Fibroblast of lung (primary cell): ENCODE measurements at places on chromosomes 1 and 21.

GRCh38 chr1:18198260-18198659 lies 90.7 kb downstream of the IGSF21 start:
- H3K4me3 ChIP-seq: no peak overlapping the region
- H3K36me3 ChIP-seq: no peaks in the 10 kb centered on the region
- no peaks in the 10 kb centered on the region for H3K27me3 ChIP-seq
- no peak for DNase-seq
- no peak overlapping the region for H3K27ac ChIP-seq

DNA sequence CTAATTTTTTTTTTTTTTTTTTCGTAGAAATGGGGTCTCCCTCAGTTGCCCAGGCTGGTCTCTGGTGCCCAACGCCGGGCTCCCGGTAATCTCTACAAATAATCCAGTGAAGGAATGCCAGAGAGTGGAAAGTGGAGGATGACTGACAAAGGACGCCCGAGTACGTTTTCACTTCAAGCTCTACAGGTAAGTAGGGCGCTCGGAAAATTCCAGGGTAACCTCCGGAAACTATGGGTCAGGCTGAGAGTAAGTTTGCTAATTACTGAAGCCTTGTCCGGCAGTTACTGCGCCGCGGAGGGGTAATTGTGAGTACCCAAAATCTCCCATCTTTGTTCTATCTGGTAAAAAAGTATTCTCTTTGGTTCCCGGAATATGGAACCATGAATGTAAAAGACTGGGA lies 1.8 kb upstream of the ZNF669 start:
- no peaks in the 10 kb centered on the region for H3K4me1 ChIP-seq
- no peak for DNase-seq
- H3K27me3 ChIP-seq: no peaks in the 10 kb centered on the region

- no peak overlapping the region for H3K4me3 ChIP-seq
- DNase-seq: no peak
- H3K27me3 ChIP-seq: no peaks in the 10 kb centered on the region
- no peaks in the 10 kb centered on the region for H3K4me1 ChIP-seq
- no peak overlapping the region for H3K27ac ChIP-seq
Observed at GRCh38 chr1:47689894-47690293, 252.1 kb downstream of the FOXD2 start.

GRCh38 chr1:184033711-184034167 lies 3.8 kb downstream of the COLGALT2 start:
- H3K36me3 ChIP-seq: no peaks in the 10 kb centered on the region
- no peaks in the 10 kb centered on the region for H3K27me3 ChIP-seq
- DNase-seq: peak; percentile 73
- H3K4me1 ChIP-seq: no peaks in the 10 kb centered on the region
- H3K4me3 ChIP-seq: no peak overlapping the region
- no peak overlapping the region for H3K27ac ChIP-seq

DNA sequence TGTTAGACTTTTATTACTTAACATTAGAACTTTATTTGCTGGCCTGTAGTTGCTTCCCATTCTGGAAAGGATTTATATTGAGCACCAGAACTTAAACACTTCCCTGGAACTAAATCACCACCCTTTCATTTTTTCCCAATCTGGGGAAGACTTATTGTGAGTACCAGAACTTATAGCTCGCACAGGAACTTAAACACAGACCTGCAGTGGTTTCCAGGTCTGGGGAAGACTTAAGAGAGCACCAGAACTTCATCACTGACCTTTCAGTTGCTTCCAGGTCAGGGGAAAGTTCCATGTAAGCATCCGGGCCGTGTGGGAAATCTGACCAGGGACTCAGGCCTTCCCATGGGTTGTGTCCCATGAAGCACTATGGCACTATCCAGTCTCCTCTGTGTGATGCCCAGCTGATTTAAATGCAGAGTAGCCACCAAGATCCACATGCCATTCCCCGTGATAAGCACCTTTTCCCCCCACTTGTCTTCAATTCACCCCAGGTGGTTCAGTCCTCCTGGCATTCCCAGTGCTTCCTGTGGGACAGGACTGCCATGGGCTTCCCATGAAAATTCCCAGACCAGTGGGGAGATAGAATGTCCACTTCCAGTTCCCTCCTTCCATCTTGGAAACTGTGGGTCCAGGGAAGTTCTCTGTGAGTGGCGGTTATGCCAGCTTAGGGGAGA lies 48.9 kb downstream of the C4BPA start:
- DNase-seq: no peak
- no peak overlapping the region for H3K4me3 ChIP-seq
- no peaks in the 10 kb centered on the region for H3K36me3 ChIP-seq
- H3K27ac ChIP-seq: no peak overlapping the region
- H3K4me1 ChIP-seq: no peaks in the 10 kb centered on the region

DNA sequence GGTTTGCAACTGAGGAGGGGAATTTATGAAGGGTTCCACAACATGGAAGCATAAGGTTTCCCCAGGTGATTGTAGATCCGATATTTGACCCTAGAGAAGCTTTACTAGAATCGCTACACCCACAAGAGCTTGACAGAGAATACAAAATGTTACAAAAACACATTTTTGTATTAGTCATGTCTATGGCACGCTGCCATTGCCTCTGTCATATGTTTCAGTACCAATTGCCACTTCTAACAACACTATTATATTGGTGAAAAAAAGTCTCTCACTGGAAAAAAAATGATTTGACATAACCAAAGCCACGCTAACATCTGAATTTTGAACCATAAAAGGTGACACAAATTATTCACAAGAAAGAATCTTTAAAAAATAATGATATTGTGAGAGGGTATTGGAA lies 214.5 kb downstream of the KCNT2 start:
- H3K4me1 ChIP-seq: no peaks in the 10 kb centered on the region
- H3K27me3 ChIP-seq: no peaks in the 10 kb centered on the region
- H3K4me3 ChIP-seq: no peak overlapping the region
- no peak overlapping the region for H3K27ac ChIP-seq

DNA sequence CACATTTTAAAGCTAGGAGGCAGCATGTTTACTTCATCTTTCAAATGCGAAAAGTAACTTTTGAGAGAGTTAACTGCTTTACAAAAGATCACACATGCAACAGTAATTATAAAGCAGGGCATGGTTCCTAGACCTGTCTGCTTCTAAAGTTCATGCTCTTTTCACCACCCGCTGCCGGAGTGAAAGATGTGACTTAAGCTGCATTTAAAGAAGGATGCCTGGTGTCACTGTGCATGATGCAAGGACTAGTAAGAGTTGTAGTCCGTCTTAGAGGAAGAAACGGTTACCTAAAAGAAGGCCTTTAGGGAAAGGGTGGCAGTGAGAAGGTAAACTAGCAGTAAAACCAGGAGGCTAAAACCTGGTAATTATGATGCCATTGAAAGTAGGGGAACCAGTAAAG lies 1689.1 kb downstream of the KCNT2 start:
- H3K4me3 ChIP-seq: no peak overlapping the region
- H3K27ac ChIP-seq: no peak overlapping the region
- no peak for DNase-seq
- H3K4me1 ChIP-seq: no peaks in the 10 kb centered on the region
- no peaks in the 10 kb centered on the region for H3K36me3 ChIP-seq

GRCh38 chr1:33805988-33806387 lies 57.9 kb upstream of the HMGB4 start:
- H3K27ac ChIP-seq: no peak overlapping the region
- no peak overlapping the region for H3K4me3 ChIP-seq
- no peaks in the 10 kb centered on the region for H3K4me1 ChIP-seq
- no peaks in the 10 kb centered on the region for H3K36me3 ChIP-seq

DNA sequence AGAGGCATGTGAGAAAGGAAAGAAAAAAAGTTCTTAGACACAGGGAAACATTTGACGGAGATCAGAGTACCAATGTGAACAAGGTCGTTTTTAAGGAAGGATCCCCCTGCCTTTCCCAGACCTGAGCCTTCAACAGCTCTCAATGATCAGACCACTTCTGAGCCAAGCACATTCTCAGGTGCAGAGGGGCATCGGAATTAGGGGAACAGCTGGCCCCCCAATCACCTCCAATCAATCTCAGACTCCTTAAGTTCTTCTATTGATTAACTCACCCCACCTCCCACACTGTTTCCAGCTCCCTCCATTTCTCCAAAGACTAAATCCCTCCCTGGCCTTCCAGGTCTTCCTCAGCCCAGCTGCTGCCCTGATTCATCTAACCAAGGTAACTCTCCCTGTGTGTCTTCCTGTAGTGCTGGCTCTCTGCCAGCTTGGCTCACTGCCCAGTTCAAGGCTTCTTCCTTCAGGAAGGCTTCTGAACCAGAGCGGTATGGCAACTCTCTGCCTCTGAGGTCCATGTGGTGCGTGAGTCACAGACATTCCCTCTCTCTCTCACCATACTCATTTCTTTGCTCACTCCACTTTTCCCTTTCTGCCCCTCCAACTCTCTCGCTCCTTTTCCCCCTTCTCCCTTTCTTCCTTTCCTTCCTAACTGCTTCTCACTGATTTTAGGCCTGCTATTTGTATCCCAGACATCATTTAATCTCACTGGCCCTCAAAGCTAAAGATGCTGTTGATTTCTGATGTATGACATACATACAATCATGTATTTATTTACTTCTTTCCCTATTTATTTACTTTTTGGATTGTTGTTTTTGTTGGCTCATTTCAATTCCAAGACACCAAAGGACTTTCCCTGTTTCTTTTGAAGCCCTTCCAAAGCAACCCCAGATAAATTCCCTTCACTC lies 18.1 kb downstream of the CFAP45 start:
- no peaks in the 10 kb centered on the region for H3K36me3 ChIP-seq
- DNase-seq: peak; percentile 94
- H3K27me3 ChIP-seq: no peaks in the 10 kb centered on the region
- peaks cover 14% of the 10 kb centered on the region for H3K4me1 ChIP-seq

- H3K27me3 ChIP-seq: no peaks in the 10 kb centered on the region
- DNase-seq: no peak
- H3K4me1 ChIP-seq: peaks cover 2% of the 10 kb centered on the region
- no peak overlapping the region for H3K27ac ChIP-seq
- H3K4me3 ChIP-seq: no peak overlapping the region
Observed at GRCh38 chr1:51875291-51875772, 3.2 kb downstream of the NRDC start.

DNA sequence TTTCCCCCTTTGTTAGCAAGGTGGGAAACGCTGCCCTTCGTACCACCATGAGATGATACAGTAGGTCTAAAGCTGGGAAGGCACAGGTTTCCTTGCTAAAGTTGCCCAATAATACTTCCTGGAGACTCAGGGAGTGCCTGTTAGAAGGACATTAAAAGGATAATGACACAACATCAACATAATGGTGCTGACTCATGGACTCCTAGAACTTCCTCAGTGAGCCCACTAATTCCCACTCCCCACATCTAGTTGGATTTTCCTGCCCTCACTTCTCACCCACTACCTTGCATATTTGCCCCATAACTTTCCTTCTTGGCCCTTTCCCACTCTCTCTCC lies 17.5 kb downstream of the CFAP45 start:
- peak; percentile 40 for DNase-seq
- H3K27me3 ChIP-seq: no peaks in the 10 kb centered on the region
- H3K4me3 ChIP-seq: no peak overlapping the region

GRCh38 chr1:31955917-31956736 lies 18.0 kb upstream of the PTP4A2 start:
- no peaks in the 10 kb centered on the region for H3K27me3 ChIP-seq
- no peaks in the 10 kb centered on the region for H3K36me3 ChIP-seq
- peaks cover 11% of the 10 kb centered on the region for H3K4me1 ChIP-seq
- H3K27ac ChIP-seq: peak overlapping the region; percentile 90
- peak; percentile 100 for DNase-seq

- no peak overlapping the region for H3K27ac ChIP-seq
- H3K27me3 ChIP-seq: peaks cover 38% of the 10 kb centered on the region
- peak; percentile 47 for DNase-seq
- no peak overlapping the region for H3K4me3 ChIP-seq
- H3K4me1 ChIP-seq: peaks cover 9% of the 10 kb centered on the region
- H3K36me3 ChIP-seq: no peaks in the 10 kb centered on the region
Observed at GRCh38 chr21:44924606-44925377, 4.1 kb upstream of the ITGB2 start.

DNA sequence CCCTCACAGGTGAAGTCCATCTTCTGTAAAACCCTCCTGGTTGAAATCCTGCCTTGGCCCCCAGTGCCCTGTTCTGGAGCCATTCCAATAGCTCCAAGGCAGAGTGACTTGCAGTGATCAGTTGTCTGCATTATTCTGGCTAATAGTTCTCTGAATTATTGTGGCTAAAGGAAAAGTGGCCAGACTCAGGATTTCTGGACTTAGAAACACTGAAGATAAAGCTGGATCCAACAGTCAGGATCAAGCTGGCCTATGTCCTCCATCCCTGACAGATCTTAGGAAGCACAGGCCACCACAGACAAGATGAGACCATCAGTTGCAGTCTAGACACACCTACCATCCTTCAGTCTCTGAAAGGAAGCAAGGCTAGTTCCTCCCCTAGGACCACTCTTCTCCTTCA lies 801 bp upstream of the C2CD4D start:
- no peaks in the 10 kb centered on the region for H3K36me3 ChIP-seq
- no peak overlapping the region for H3K4me3 ChIP-seq
- peaks cover 46% of the 10 kb centered on the region for H3K27me3 ChIP-seq
- no peak overlapping the region for H3K27ac ChIP-seq
- H3K4me1 ChIP-seq: no peaks in the 10 kb centered on the region

DNA sequence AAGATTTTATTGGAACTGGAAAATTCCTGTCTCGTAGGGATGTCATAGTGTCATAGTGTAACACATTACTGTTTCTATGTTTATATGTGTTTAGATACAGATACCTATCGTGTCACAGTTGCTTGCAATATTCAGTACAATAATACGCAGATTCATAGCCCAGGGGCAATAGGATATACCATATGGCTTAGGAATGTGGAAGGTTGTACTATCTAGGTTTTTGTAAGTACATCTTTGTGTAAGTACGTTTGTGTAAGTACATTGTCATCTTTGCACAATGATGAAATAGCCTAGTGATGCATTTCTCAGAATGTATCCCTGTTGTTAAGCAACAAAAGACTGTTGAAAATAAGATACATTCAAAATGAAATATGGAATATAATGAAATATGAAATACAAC lies 68.9 kb downstream of the CAMTA1 start:
- no peak overlapping the region for H3K27ac ChIP-seq
- no peaks in the 10 kb centered on the region for H3K27me3 ChIP-seq
- H3K4me3 ChIP-seq: no peak overlapping the region
- no peaks in the 10 kb centered on the region for H3K36me3 ChIP-seq
- DNase-seq: no peak

DNA sequence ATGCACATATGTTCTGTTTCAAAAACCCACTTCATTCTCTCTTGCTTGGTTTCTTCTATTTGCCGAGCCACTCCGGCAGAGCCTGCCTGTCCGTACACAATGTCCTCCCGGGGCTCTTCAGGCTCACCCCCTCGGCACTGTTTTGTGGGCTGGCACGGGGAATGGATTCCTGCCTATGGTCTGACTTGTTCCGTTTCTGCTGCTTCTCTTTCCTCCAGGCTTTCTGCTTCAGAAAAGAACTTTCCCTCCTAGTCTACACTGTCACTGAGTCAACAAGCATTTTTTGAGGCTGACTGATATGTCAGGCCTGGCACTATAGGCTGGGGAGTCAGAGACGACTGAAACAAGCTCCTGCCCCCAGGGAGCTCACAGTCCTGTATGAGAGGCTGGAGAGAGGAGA lies 28.4 kb upstream of the SARS1 start:
- no peak overlapping the region for H3K27ac ChIP-seq
- no peaks in the 10 kb centered on the region for H3K36me3 ChIP-seq
- no peaks in the 10 kb centered on the region for H3K27me3 ChIP-seq
- peak; percentile 31 for DNase-seq
- no peak overlapping the region for H3K4me3 ChIP-seq
